ENCODE measurements at places on chromosomes 6 and 20.
A peak's percentile ranks its signal among the peaks of the same experiment; 100 is the strongest.

DNA sequence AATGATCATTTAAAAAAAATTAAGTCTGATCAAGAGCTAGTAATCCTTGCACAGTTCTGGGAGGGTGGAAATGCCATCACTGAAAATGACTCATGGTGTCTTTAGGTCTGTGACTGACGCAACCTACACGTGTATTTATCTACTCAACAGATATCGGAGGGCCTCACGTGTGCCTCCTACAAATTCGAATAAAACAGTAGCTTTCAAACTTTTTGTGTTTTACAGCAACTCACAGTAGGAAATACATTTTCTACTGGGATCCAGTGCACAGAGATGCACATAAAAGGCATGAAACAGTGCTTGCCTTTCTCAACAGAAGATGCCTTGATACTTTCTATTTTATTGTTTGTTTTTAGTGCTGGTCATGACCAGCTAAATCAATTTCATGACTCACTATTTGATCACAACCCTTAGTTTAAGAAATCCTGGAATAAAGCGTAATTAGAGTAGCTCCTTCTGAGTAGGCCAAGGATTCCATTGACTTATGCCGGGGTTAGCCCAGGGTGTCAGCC, 210.0 kb upstream of the SNX9 start:
- peak; percentile 86 for DNase-seq

DNA sequence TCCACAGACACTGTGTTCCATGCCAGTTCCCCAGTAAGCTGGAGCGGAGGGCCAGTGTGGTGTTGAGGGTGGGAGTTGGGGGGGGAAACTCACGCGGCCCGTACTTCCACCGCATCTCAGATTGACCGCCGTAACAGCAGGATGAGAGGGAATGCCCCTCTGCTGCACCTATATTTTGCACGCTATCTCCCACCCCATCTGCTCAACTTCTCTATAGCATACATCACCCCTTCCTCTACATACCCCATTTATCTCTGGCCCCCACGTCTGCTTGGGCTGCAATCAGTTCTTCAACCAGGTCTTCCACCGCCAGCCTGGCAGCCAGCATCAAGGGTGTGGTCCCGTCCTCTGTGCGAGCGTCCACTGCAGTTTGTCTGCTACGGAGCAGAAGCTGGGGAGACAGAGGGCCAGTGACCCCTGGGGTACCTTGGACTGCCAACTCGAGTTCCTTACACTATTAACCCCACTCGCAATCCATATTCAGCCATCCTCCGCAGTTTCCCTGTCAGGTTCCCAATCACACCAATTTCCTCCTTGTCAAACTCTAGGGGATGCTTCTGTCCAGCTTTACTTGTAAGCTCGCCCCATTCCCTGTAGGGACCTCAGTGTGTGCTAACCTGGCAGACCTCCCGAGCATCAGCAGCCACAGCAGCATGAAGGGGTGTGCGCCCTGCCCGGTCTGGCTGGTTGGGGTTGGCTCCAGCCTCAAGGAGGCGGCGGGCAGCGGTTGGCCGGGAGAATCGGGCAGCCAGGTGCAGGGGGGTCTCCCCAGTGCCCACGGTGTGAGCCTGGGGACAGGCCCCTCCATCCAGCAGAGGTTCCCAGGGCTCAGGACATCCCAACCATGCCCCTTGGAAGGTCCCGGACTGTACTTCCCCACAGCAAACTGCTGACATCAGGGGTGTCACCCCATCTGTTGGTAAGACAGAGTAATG, 4.5 kb upstream of the GPSM3 start:
- no peak for DNase-seq

- no peak for DNase-seq
Observed at GRCh38 chr6:37513155-37513554, 13.5 kb upstream of the CCDC167 start.

DNA sequence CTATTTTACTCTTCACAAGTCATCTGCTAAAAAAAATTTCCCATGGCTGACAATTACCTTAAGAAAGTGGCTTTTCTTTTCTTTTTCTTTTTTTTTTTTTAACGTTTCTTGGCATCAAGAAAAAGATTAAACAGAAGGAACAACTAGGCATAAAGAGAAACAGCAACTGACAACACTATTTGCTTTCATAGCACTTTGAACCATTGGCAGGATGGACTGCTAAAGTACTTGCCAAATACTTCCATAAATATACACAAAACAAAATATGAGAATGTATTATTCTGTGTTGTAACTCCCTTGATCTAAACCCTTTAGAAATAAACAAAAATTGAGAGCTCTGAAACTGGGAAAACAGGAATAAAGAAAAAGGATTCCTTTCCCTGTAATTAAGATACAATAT, 20.0 kb upstream of the PLN start:
- no peak for DNase-seq

DNA sequence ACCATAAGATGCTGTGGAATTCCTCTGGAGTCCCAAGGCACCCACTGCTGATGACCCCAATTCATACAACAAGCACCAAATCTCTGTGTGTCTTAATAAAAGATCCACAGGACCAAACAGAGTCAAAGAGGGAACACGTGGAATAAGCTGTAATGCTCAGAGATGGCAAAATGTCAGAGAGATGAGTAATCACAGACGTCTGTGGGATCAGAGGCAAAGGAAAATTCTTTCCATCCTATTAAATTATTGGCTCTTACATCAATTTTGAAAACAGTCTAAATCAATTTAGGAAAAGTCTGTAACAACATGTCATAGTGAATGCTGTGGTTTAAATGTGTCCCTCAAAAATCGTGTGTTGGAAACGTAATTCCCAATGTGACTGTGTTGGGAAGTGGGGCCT, 17.5 kb upstream of the SAMD3 start:
- DNase-seq, result no peak

All from NB4 (cell line).